ENCODE measurements at places on chromosomes 2 and 18. TPM values are rescaled to one million over a fixed set of nuclear protein-coding genes. Genes with fewer than 3 reads are reported as not detected.

- DNase-seq, result no peak
Observed at GRCh38 chr18:46160050-46160798, 56.0 kb downstream of the HAUS1 start.

GRCh38 chr2:11807156-11808015, 61.0 kb downstream of the LPIN1 start:
- DNase-seq, result no peak

- no peak for DNase-seq
Observed at GRCh38 chr2:39693245-39693644, 27.5 kb downstream of the TMEM178A start.

GRCh38 chr2:222884114-222884771, 23.4 kb downstream of the ACSL3 start:
- DNase-seq, result no peak

The RAX gene
- total RNA-seq, result not detected

The FOXD4L1 gene
- 0.19 TPM for total RNA-seq

- peak; percentile 14 for DNase-seq
Observed at GRCh38 chr2:239262484-239263230, 138.2 kb downstream of the HDAC4 start.

The EEF1B2 gene
- total RNA-seq, result 285 TPM

GRCh38 chr2:60152226-60152833, 401.1 kb downstream of the BCL11A start:
- no peak for DNase-seq

DNA sequence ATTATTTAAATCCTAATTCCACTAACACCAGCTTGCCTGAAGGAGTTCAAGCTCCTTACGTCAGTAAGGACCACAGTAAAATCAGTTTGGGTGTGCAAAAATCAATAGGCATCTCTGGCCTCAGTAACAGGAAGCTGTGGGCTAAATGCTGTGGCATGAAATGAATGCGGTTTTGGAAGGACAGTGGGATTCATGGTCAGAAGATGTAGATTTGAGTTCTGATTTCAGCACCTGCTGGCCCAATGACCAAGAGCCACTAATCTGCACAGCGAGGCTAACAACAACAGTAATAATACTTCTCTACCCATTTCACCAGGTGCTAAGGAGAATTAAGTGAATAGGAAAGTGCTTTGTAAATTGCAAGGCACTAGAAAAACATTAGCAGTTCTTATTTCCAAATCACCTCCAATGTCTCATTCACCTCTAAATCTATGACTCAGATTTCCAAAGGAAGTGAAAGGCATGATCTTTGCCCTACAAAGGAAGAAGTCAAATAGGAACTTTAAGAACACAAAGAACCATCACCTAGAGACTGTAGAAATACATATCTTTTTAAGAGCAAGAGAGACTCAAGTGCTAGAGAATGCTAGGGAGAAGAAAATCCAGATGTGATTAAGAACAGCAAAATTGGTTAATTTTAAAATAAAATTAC, 172.6 kb downstream of the ANKRD44 start:
- DNase-seq, result no peak

GRCh38 chr2:10493634-10494281, 45.6 kb upstream of the ODC1 start:
- no peak for DNase-seq

DNA sequence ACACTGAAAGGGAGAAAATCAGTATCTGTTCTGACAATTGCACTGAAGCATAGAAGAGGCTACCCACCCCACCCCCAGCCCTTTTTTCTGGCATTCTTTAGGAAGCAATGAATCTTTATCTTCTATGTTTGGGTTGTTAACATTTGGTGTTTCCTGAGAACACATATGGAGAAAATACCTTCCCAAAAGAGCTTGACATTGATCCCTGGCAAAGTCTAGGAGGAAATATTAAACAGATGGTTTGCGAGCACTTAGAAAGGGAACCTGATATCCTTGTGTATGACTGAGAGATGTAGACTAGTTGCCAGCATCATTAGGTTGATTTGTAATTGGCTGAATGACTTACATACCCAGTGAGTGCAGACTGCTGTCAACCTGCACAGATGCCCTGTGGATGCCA, 42.9 kb downstream of the DOK1 start:
- no peak for DNase-seq

GRCh38 chr2:55733335-55733734, 39.7 kb upstream of the PNPT1 start:
- DNase-seq, result no peak

DNA sequence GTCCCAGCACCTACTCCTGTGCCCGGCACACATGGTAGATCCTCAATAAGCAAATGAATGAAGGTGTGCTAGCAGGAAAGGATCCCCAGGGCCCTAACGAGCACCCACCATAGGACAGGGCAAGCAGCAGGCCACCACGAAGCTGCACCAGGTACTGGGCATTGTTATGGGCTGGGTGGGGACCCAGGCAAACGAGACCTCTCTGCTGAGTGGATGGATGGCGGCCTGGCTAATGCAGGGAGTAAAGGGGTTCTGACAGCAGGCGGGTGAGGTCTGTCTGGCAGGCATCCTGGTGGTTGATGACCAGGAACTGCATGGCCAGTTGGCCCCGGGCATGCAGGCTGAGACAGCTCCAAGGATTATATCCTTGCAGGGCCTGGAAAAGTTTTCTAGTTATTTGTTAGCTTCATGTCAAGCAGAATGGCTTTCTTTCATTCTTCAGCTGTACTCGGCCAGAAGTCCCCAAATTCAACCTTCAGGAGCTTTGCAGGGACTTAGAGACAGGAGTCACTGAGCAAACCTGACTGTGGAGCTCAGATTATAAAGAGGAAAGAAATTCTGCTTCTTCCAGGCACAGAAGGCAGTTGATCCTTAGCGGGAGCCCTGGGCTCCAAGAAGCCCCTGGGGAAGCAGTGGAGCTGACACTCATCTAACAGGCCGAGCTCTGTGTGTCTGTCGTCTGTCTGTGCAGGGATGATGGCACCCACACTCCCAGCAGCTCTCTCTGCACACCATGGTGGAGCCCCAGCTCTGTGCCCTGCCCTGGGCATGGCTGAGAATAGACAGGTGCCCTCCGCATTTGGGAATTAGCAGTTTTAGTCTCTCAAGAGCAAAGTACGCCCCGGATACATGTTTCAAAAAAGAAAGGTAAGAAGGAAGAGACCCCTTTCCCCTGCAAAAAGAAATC, 51.2 kb downstream of the SDC1 start:
- no peak for DNase-seq

The GLI2 gene
- total RNA-seq, result 16.5 TPM

- no peak for DNase-seq
Observed at GRCh38 chr2:149904352-149905175, 317.0 kb upstream of the MMADHC start.

The RAB27B gene
- 1.7 TPM for total RNA-seq

GRCh38 chr18:39661856-39662366, 2096.3 kb upstream of the CELF4 start:
- no peak for DNase-seq

The HSBP1L1 gene
- 5.0 TPM for total RNA-seq

DNA sequence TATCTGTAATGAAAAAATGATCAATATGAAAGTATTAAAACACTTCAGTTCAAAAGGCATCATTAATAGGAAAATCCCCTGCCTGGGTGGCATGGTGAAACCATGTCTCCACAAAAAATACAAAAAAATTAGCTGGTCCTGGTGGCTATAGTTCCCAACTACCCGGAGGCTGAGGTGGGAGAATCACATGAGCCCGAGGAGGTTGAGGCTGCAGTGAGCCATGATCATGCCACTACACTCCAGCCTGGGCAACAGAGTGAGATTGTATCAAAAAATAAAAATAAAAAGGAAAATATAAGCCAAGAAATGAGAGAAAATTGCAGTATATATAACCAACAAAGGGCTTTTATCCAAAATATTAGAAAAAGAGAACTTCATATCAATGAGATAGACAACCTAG, 71.6 kb upstream of the MYCN start:
- DNase-seq, result no peak

The SF3B6 gene
- 69.3 TPM for total RNA-seq

DNA sequence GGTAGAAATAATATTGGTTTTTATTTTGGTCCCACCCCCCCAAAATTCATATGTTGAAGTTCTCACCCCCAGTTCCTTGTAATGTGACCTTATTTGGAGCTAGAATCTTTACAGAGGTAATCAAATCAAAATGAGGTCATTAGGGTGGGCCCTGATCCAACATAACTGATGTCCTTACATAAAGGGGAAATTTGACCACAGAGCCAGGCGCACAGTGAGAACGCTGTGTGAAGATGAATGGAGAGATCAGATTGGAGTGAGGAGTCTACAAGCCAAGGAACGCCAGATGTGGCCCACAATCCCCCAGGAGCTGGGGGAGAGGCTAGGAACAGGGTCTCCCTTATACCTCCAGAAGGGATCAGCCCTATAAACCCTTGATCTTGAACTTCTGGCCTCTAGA, 31.6 kb upstream of the TRIB2 start:
- no peak for DNase-seq

The SLC9A4 gene
- 0.81 TPM for total RNA-seq

DNA sequence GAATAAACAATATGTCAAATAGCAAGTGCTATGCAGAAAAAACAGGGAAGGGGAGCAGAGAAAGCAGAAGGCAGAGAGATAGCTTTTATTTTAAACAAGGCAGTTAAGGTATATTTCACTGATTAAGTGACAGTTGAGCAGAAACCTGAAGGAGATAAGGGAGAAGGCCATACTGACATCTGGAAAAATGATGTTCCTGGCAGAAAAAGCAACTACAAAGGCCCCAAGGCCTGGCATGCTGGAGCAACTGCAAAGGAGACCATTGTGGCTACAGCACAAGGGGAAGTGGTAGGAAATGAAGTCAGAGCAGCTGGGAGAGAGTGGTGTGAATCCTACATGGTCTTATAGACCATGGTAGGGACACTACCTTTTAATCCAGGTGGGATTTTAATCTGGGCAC, 8.9 kb upstream of the PCBP1 start:
- no peak for DNase-seq

The MROH2A gene
- 10.7 TPM for total RNA-seq

- DNase-seq, result no peak
Observed at GRCh38 chr18:68766433-68766832, 31.4 kb upstream of the CCDC102B start.

The CXCR1 gene
- total RNA-seq, result 0.16 TPM

The TCF23 gene
- total RNA-seq, result 6.7 TPM

The L3MBTL4 gene
- 46.2 TPM for total RNA-seq

DNA sequence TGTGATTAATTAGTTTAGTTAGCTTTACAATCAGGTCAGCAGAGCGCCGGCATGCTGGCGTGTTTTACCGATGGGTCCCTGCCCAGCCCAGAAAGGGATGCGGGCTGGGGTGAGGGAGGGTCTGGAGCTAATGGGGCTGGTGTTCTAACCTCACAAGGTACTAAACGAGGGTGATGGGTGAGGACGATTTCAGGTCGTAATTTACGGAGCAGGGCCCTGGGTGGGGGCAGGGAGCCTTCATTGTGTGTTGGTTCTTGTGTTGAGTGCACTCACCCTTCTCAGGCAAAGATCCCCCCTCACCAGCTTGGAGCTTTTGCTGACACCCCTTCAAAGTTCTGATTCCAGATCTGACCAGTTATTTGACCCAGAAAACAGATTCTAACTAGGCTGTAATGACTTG, 39.5 kb downstream of the PTGR3 start:
- DNase-seq, result no peak

All from testis (tissue), 5 donors.